ENCODE measurements at places on chromosomes 12 and 14.

- peak; percentile 6 for DNase-seq
These were observed 4.6 kb downstream of the KIF26A start for GRCh38 chr14:104142946-104143470.

- no peak for DNase-seq
These were observed 9.4 kb downstream of the ZFC3H1 start for GRCh38 chr12:71654200-71654599.

- no peak for DNase-seq
These were observed 52.2 kb upstream of the CD163 start for GRCh38 chr12:7555752-7556151.

DNA sequence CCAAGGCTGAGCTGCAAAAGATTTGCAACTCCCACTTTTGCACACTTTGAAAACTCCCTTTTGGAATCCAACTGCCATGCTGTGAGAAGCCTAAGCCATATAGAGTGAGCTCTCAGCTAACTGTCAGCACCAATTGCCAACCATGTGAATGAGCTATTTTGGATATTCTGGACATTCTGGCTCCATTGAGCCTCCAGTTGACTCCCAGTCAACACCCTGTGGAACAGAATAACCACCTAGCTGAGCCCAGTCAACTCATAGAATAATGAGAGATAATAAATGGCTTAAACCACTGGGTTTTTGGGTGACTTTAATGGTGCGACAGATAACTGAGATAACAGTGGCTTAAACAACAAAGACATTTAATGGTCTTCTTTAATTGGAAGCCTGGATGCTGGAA, 210.1 kb downstream of the SUDS3 start:
- DNase-seq: no peak

- DNase-seq: no peak
These were observed 62.5 kb downstream of the MDM2 start for GRCh38 chr12:68870443-68870842.

GRCh38 chr14:35122696-35123387, 490 bp downstream of the PRORP start:
- DNase-seq: peak; percentile 41

- DNase-seq: no peak
These were observed 18.0 kb downstream of the ACIN1 start for GRCh38 chr14:23076785-23077408.

- no peak for DNase-seq
These were observed 14.2 kb downstream of the ELK3 start for GRCh38 chr12:96208346-96208745.

- no peak for DNase-seq
These were observed 343.7 kb upstream of the FKBP4 start for GRCh38 chr12:2451025-2451424.

- DNase-seq: no peak
These were observed 24.3 kb downstream of the MAPK1IP1L start for GRCh38 chr14:55075628-55076175.

GRCh38 chr12:20426191-20426590, 57.9 kb downstream of the PDE3A start:
- no peak for DNase-seq

DNA sequence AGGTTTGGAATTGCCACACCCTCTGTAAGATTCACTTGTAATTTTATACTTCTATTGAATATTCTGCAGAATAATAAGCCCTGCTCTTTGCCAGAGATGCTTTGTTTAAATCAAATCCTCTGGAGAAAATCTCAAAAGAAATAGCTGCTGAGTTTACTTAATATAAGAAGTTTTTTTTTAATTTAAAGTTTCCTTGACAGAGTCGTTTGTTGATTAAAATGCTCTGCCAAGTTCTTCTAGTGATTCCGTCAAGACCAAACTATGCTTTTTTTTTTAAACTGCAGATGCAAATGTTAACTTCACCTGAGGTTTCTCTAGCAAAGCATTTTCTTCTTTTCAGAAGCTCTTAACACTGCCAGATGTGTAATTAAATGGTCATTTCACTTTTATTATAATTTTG, 13.4 kb upstream of the NAV3 start:
- no peak for DNase-seq

DNA sequence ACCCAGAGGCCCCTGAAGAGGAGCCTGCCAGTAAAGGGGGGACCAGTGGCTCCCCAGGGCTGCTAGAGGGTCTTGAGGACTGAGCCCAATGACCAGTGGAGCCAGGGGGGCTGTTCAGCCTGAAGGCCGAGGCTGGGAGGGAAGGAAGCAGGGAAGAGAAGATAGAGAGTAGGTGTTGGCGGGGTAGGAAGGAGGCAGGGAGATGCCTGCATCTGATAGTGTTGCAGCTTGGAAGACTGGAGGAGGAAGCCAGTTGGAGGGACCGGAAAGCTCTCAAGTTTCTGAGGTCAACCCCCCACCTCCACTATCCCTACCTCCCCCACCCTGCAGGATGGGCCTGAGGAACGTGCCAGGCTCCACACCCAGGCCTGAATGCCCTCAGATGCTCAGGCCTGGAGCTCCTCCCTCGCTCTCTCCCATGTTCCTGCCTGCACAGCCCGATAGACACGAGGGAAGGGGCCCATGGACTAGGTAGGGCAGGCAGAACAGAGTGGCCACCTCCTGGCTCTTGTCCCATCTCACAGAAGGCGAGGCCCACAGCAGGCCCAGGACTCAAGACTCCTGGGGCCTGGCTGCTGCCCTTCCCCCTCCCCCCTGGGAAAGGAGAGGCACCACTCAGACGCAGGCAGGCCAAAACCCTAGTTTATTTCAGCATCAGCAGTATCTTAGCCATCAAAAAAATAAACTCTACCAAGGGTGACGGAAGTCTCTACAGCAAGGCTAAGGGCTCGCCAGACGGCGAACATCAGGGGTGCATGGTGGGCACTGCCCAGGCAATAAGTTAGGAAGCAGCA, 3.4 kb downstream of the CKB start:
- no peak for DNase-seq
